ENCODE measurements at places on chromosomes 7 and 10.

GRCh38 chr7:84336766-84337165 is 142.2 kb upstream of the SEMA3A start:
- no peak for DNase-seq

DNA sequence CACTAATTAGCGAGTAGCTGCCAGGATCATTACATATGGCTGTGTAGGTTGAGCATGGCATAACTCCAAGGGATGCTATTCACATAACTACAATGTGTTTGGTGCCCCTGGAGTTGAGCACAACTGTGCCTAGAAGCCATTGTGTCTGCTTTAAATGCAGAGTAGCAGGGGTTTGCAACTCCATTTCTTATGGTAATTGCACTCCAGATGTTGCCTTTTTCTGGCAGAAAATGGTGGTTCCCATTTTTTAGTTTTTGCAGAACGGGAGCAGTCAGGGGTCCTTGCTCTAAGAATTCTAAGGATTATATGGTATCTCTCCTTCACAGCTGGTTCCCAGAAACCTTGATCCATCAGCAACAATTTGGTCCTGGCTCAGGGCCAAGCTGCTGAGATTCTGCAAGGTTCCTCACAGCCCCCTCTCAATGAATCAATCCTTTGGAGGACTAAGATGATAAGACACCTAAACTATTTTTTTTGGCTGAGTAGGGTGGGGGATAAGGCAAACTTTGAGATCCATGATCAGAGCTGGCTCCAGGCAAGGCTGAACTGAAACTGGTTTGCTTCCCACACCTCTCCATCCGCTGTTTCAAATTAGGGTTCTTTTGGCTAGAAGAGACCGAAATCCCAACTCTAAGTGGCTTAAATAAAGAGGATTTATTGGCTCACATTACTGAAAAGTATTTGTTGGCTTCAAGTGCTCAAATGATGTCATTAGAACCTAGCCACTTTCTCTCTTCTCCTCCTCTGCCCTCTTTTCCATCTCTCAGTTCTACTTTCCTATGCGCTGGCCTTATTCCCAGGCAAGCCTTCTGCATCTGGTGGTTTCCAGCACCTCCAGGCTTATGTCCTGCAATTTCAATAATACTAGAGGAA is 97.5 kb upstream of the CCDC6 start:
- DNase-seq = no peak

- no peak for DNase-seq
Measured at GRCh38 chr7:36029853-36030515, 123.1 kb upstream of the EEPD1 start.

DNA sequence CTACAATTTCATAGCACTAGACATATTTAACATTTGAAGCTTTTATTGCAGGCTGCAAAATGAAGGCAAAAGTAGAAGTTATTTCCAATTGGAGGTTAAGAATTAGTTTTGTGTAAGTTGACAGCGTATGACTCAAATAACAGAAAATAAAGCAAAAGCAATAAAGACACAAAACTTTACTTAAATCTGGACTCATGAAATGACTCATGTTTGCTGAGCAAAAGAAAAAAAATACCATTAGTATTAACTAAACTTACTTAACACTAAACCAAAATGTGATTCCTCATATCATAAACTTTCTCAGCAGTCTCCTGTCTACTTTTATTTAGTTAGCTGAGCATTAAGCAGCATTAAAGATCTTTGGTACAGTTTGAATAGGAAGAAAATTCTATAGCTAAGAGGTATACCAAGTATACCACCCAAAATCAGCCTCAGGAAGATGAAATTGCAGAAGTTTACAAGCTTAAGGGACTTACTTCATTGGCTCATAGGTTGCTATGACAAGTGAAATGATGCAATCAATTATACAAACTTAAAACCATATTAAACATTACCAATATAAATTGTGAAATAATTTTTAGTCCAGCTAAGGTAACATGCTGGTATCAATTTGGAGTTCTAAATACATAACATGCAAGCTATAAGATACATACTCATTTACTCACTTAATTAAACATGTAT is 1131.4 kb downstream of the XPNPEP1 start:
- no peak for DNase-seq

GRCh38 chr7:155228894-155229293 is 68.8 kb upstream of the INSIG1 start:
- no peak for DNase-seq

- no peak for DNase-seq
Measured at GRCh38 chr7:50362712-50363282, 58.3 kb downstream of the IKZF1 start.

DNA sequence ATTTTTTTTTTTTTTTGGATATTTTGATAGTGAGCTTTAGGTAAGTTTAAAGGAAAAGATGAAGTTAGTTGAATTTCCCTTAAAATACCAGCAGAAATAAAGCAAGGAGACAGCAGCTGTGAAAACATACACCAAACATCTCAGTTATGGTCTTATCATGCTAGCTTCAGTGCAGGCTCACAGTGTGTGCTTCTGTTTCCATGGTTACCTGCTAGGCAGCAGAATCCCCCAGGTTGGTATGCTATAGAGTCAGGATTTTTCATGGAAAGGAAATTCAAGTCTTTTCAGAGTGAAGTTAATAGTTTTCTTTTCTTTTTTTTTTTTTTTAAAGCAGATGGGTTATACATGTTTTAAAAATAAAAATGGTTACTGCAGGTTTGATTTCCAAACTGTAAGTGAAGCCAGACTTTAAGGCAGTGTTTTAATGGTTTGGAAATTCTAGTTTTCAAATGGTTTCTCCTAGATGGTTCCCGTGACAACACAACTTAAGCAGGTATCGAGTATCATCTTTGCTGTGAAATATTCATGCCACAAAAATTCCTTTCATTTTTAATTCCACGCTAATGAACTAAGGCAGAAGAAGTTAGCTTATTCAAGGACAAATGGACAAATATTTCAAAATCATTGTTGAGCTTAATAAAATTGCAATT is 230.9 kb downstream of the BICC1 start:
- DNase-seq = no peak

DNA sequence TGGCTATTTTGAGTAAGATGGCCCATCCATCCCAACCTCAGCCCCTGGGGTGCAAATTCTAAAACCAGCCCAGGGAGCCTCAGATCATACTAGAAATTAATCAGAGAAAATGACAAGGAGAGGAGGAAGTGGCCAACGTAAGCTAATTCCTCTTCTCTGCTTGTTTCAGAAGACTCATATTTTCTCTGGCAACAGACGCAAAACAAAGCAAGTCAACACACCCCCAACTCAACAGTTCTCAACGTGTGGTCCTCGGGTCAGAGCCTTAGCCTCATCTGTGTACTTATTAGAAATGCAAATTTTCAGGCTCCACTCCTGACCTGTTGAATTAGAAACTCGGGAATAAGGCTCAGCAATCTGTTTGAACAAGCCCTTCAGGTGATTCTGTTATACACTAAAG is 413.9 kb upstream of the AUTS2 start:
- DNase-seq = no peak

DNA sequence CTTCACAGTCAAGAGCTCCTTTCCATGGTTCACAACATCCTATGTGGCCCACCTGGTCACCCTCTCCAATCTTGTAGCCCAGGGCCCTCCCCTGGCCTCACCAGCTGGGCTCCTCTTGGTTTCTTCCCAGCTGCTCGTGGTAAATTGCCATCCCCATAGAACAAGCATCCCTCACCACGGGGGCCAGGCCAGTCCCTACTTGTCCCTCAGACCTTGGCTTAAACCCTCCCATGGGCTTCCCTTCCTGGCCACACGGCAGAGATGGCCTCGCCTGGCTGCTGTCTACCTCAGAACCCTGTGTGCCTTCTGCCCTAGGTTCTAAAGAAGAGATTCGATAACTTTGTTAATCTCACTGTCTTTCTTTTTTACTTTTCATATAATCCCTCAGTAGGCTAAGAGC is 153.3 kb upstream of the TCERG1L start:
- no peak for DNase-seq

- no peak for DNase-seq
Measured at GRCh38 chr10:22649994-22650393, 64.4 kb downstream of the PIP4K2A start.

DNA sequence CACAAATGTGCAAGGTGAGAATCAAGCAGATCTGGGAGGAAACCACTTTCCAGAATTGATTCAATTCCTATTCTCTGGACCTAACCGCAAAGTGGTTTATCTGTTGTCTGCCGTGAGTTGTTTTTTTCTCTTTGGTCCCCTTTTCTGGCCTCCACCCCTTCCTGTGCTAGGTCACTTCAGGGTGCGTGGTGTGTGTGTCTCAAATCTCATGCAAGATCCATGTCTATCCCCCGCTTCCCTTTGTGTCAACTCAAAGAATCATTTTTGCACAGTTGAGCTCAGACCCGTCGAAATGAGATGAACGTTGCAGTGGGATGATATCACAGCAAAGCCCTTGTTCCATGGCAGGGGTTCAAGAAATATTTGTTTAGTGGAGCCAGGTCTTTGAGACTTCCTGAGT is 184.5 kb downstream of the GATA3 start:
- DNase-seq = no peak

DNA sequence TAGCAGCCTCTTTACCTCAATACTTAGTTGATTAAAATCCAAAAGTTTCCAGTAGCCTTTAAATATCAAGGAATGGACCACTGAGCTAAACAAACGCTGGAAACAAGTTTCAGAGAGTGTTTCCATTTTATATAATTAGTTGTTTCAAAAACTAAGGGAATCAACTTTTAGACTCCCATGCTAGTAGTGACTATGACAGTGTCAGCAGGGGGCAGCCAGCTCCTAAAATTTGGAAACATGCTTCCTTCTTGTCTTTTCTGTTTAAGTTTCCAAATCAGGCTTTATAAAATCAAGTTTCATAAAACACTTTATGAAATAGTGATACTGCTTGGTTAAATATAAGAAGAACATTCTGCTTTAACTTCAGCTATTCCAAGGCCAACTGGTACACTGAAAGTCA is 138.2 kb upstream of the TMEM229A start:
- DNase-seq = no peak

GRCh38 chr7:52811537-52811936 is 223.9 kb upstream of the POM121L12 start:
- DNase-seq = no peak

- no peak for DNase-seq
Measured at GRCh38 chr7:38600741-38601140, 30.4 kb downstream of the AMPH start.

DNA sequence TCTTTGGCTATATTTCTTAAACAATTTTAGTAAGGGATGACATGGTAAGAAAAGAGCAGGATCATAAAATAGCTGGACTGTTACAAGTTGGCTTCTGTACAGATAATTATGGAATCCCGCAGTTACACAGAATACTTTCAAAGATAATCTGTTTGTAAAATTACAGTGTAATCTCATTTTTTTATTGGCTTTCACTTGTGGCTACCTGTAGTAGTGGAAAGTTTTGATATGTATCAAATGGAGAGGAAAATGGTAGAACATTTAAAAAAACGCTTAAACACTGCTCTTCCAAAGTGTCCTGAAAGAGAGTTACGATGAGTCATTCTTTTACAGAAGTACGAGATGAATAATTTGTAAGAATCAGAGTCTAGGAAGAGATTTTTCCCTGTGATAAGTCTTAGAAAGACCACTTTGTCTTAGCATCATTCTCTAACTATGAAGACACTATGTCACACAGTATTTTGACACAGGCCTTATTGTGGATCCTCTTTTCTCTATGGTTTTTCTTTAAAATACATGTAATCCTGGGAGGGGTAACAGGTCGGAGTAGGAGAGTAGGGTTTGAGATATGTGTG is 215.0 kb upstream of the DKK1 start:
- no peak for DNase-seq

- no peak for DNase-seq
Measured at GRCh38 chr7:125845686-125846085, 916.1 kb upstream of the POT1 start.

DNA sequence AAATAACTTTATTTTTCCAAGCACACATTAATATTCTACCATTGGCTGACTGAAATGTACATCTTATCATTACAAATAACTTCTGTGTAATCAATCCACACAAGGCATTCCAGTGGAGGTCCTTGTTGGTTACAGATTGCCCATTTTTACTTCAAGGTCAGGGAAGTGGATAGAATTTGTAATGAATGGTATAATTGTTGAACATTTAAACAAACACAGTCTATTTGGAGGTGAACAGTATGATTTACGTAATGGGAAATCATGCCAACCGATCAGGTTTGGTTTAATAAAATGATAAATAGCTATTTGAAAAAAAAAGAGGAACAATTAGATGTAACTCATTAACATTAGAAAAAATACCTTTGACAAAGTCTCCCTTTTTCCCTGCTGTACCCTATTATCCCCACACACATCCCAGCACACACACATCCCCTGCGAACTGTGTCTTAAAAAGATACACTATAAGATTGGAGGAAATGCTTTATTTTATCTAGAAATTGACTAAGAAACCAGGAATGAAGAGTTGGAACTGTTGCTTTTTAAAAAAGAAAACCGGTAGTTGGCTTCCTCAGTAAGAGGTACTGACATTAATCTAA is 19.0 kb upstream of the ASZ1 start:
- DNase-seq = no peak

DNA sequence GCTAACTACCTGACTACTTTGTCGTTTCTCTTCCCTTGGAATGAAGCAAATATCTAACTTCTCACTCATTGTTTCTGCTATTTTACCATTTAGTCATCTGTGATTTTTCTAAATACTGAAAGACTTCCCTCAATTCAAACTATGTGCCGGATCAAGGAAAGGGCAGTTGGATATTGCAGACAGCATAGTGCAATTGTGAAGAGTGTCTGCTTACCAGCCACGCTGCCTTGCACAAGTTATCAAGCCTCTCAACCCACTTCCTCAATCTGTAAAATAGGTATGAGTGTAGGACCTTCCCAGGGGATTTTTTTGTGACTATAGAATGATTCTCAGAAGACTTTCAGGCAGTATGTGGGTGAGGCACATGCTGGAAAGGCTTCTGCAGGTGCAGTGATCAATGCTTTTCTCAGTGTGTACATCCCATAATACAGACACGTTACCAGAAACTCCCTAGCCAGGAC is 54.3 kb downstream of the EGFR start:
- DNase-seq = no peak

- DNase-seq = no peak
Measured at GRCh38 chr7:20539201-20539600, 76.3 kb upstream of the ABCB5 start.

GRCh38 chr7:110317541-110318265 is 773.2 kb upstream of the LRRN3 start:
- no peak for DNase-seq

- no peak for DNase-seq
Measured at GRCh38 chr7:25476863-25477499, 248.7 kb upstream of the NPVF start.

GRCh38 chr7:158819571-158820203 is 9.6 kb downstream of the ESYT2 start:
- DNase-seq = no peak

- DNase-seq = no peak
Measured at GRCh38 chr7:109295158-109295557, 725.5 kb downstream of the DNAJB9 start.

GRCh38 chr10:112898540-112899390 is 51.3 kb upstream of the TCF7L2 start:
- DNase-seq = no peak

GRCh38 chr10:30697806-30698205 is 68.3 kb upstream of the LYZL2 start:
- no peak for DNase-seq

- DNase-seq = no peak
Measured at GRCh38 chr7:5397736-5398135, 25.9 kb downstream of the TNRC18 start.

- peak; percentile 16 for DNase-seq
Measured at GRCh38 chr7:5450549-5451327, 27.1 kb upstream of the TNRC18 start.

All from activated T-helper 9 cell treated with anti-CD3 and anti-CD28 coated beads, Interleukin-2, amount 50 U/mL, for 16 hours (primary cell).